ENCODE measurements at places on chromosomes 6 and 20.

GRCh38 chr6:26122402-26122792 is 35.2 kb downstream of the HFE start:
- no peak for DNase-seq

DNA sequence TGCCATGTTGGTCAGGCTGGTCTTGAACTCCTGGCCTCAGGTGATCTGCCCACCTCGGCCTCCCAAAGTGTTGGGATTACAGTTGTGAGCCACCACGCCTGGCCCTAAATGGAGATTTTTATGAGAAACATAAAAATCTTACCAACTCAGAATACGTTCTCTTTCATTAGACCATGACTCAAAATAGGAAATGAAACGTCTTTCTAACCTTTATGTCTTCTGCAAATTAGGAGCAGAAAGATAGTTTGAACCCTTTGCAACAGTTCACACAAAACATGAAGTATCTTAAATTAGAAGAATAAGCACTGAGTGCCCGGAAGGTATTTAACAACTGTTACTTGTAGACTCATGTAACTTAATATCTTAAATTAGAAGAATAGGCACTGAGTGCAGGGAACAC is 48.3 kb downstream of the AHI1 start:
- DNase-seq, result no peak

DNA sequence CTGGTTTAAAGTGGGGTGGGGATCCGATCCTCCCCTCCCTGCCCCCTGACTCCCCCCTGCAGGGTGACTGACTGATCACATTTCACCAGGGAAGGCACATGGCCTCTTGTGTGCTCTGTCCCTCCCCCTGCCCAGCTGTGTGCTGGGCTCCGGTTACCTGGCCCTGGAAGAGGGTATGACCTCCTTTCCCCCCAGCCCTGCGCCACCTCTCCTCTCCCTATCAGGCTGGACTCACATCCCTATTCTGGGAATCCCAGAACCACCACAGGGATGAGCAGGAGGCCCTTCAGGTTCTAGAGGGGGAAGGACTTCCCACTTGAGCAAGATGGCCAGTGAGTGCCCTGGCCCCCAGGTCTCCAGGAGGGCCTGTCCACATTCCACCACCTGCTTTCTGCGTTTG is 2.1 kb upstream of the IP6K3 start:
- no peak for DNase-seq

GRCh38 chr6:36056178-36056577 is 28.6 kb downstream of the MAPK14 start:
- DNase-seq, result no peak

- no peak for DNase-seq
Observed at GRCh38 chr6:82083646-82084045, 163.9 kb downstream of the IBTK start.

- no peak for DNase-seq
Observed at GRCh38 chr6:156852858-156853216, 75.7 kb downstream of the ARID1B start.

GRCh38 chr6:47655719-47656595 is 42.4 kb upstream of the ADGRF4 start:
- DNase-seq, result no peak

GRCh38 chr6:33962246-33963027 is 158.6 kb upstream of the MLN start:
- DNase-seq, result no peak

DNA sequence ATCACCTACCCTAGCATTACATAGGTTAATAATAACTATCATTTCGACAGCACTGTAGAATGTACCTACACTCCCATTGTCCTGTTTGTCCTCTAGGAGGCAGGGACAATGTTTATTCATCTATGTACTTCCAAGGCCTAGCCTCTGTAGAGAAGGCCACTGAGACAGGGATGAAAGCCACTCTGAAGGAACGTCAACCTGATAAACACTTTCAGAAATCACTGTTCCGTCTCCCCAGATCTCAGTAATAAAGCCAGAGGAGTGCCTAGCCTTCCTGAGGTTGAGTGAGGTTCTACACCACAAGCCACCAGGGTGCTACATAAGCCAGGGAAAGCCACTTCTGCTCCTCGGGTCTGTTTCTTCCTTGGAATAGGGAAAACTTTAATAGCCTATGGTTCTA is 44.8 kb downstream of the POPDC3 start:
- no peak for DNase-seq

DNA sequence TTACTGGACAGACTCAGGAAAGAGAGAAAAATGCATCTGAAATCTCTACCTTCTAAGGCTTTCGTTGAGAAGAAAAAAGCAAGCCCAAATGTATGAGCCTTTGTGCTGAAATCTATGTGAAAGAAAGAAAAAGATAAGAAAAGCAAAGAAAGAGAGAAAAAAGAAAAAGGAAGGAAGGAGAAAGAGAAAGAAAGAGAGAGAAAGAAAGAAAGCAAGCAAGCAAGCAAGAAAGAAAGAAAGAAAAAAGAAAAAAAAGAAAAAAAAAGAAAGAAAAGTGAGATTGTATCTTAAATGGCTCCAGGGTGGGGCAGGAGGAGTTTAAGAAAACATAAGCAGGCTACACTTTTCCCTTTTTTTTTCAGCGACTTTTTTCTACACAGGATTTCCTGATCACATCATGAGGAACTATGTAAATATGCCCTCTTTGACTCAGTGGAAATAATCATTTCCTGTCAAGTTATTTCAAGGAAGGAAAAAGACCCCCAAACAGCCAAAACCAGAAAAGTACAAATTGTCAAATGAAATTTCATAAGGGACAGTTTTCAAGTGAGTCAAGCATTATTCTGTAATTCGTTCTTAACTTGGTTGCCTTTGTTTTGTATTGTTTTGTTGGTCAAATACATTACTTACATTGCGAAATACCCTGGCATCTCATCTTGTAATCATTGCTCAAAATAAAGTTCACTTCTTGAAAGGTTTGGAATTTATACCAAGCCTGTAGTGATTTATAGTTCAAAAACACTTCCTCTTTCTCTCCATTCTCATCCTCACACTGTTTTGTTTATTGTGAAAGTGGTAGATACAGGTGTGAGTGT is 79.5 kb upstream of the RNF217 start:
- DNase-seq, result no peak

DNA sequence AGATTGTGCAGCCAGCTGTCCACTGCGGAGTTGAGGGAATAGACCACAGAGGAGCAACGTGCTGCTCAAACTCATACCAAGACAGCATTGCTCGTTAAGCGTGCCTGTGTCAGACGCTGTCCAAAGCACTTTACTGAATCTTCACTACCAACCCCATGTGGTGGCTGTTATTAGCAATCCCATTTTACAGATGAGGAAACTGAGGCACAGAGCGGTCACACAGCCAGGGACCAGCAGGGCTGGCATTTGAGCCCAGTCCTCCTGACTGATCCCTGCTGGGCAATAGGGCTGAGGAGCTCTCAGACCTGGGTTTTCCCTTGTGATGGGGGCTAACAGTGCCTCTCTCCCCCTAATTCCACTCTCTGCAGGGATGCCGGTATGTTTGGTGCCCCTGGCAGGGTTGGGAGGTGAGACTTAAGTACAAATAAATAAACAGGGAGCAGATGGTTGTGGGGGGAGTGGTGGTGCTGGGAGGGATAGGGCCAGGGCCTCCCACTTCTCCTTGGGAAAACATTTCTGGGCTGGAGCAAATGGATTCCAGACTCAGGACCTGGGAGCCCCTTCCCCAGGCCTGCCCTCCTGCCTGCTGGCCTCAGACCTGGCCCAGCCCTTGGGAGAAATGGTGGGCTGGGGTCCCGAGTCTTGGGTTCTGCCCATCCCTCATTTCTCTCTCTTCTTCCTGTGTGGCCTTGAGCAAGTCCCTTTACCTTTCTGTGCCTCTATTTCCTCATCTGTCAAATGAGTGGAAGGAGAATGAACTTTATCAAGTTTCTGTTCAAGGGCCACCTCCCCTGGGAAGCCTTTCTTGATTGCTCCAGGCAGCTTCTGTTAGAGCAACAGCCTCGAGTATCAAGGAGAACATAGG is 17.7 kb downstream of the SRXN1 start:
- DNase-seq, result no peak

DNA sequence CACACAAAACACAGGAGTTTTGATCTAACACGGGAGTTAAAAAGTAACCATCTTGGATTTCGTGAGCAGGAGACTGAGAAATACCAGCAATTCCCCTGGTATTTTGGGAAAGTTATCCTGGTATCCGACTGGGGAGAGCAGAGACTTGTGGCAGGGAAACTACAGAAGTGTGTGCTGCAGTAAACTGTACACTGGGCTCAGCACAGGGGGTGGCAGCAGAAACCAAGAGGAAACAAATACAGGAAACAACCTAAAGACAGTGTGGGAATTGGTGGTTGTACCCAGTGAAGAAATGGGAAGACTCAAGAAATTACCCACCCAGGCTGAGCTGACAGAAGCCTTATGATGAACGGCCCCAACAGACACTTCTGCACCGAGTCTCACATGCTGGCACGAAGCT is 109.8 kb downstream of the CHD6 start:
- DNase-seq, result no peak

DNA sequence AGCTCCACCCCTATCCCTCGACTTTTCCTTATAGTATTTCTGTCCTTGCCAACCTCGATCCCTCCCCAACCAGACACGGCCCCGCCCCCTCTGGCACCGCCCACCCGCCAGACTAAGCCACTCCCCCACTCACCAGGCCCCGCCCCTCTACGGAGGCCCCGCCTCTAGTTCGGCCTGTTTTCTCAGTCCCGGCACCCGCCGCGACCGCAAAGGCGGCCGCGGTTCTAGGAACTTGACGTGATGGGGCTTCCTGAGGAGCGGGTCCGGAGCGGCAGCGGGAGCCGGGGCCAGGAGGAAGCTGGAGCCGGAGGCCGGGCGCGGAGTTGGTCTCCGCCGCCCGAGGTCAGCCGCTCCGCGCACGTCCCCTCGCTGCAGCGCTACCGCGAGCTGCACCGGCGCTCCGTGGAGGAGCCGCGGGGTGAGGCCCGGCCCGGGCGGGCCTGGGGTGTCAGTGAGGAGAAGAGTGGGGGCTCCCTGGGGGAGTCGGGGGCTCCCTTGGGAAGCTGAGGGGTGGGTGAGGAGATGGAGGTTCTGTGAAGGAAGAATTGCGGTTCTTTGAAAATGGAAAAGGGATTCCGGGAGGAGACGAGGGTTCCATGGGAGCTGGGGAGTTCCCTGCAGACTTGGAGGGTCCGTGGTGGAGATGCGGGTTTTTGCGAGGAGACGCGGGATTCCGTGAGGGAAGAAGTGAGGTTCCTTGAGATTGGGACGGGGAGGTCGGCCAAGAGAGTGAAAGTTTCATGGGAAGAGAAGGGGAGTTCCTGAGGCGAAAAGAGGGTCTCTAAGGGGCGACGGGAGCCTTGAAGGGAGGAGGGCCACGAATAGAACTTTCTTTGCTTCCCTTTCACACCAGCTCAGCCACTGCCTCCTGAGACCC is at the start of gene ACSS2:
Gene ACSS2, plus strand, starts transcription at position 207 of the 877 bp plus-strand sequence. Its CDS starts 34 bp downstream, at position 241.
- DNase-seq, result no peak

DNA sequence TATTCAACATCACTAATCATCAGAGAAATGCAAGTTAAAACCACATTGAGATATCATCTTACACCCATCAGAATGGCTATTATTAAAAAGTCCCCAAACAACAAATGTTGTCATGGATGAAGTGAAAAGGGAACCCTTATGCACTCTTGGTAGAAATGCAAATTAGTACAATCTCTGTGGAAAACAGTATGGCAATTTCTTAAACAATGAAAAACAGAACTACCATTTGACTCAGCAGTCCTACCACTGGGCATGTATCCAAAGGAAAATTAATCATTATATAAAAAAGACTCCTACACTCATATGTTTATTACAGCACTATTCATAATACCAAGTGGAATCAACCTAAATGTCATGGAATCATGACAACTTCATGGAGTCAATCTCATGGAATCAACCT is 611.3 kb upstream of the GJE1 start:
- DNase-seq, result no peak
